Globus pallidus (tissue), 1 donor: ENCODE measurements at places on chromosomes 2 and 18.

GRCh38 chr2:10331027-10331701 lies 28.5 kb downstream of the HPCAL1 start:
- no peak for DNase-seq

GRCh38 chr2:127165539-127165935 lies 54.6 kb downstream of the CYP27C1 start:
- no peak for DNase-seq

GRCh38 chr2:31363956-31364750 lies 50.4 kb downstream of the XDH start:
- no peak for DNase-seq

DNA sequence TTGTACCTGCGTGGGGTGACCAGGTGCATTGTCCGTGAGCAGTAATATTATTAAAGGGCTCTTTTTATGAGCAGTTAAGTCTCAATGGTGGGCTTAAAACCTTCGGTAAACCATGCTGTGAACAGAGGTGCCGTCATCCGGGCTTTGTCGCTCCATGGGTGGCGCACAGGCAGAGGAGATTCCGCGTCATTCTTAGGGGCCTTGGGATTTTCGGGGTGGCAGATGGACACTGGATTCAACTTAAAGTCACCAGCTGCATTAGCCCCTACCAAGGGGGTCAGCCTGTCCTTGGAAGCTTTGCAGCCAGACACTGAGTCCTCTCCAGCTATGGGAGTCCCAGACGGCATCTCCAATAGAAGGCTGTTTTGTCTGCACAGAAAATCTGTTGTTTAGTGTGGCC lies 107.7 kb downstream of the NFATC1 start:
- no peak for DNase-seq

DNA sequence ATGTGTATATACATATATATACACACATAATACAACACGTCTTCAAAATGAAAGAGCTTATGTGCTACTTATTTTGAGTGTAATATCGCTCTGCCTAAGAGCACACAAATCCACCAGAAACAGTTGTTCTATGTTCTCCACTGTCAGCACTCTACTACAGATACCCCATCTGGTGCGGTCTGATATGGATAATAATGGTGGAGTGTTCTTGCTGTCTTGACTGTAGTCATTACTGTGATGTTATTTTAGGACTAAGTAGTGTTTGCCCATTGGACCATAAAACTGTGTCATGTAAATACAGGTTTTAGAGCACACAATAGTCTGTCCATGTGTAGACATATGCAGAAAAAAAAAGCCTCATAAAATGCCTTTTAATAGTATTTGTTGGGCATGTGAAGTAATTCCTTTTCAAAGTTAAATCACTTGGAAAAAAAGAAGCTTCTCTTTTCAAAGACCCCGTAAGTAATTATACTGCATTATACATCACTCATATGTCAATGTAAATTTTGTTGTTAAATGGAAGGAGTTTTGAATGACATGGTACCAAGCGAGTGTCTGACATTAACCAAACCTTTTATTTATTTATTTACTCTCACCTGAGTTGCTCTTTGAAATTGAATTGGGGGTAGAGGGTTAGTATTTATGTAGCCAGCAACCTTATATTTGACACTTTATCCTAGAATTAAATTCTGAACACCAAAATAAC lies 1249.2 kb upstream of the ZEB2 start:
- DNase-seq = no peak

- DNase-seq = no peak
These were observed 470.8 kb downstream of the KCNJ3 start for GRCh38 chr2:155169317-155169716.

GRCh38 chr2:27296481-27296880 lies 11.8 kb downstream of the UCN start:
- no peak for DNase-seq

- no peak for DNase-seq
These were observed 102.8 kb upstream of the MAP2 start for GRCh38 chr2:209321076-209321475.

DNA sequence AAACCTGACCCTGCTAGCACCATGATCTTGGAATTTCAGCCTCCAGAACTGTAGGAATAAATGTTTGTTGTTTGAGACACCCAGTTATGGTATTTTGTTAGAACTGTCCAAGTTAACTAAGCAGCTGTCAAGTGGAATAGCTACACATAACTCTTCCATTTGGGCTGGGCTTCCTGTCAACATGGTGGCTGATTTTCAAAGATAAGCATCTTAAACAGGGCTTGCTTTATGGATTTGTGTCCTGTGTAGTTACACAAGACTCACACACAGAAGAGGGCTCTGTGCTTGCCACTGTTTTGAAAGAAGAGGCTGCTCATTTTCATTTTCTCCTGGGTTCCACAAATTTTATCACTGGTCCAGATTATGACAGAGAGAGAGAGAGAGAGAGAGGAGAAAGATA lies 35.7 kb downstream of the GCG start:
- DNase-seq = no peak

DNA sequence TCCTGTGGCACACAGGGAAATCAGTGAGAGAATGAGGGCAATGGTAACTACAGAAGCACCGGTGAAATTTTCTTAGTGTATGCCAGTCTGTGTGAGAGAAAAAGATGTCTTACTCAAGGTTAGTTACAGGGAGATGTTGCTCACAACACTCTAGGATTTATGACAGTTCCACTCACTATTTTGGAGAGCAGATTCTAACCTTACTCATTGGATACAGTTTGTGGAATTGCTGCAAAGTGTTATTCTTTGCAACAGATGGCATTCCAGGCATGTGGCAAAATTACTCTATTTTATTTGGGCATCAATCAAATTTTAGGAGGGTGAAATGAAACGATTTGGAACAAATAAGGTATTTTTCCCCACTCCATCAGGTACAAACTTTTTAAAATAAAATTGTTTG lies 449.1 kb downstream of the PIK3C3 start:
- DNase-seq = no peak

DNA sequence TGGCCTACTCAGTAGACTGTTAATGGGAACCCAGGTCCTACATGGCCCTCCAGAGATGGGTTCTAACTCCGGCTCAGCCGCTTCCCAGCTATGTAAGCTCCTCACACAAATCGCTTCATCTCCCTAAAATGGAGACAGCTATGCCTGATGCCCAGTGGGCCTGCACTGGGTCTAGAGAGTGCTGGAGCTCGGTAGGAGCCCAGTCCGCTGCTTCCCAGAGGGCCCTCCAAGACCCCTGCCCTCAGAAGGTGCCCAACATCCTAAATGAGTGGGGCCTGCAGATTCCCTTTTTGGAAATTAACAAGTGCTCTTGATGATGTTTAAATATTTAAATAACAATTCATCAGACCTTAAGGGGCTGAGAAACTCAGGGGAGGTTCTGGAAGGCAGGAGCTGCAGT lies 47.1 kb downstream of the HS1BP3 start:
- no peak for DNase-seq

GRCh38 chr18:53536908-53537307 lies 687.6 kb downstream of the MBD2 start:
- no peak for DNase-seq

DNA sequence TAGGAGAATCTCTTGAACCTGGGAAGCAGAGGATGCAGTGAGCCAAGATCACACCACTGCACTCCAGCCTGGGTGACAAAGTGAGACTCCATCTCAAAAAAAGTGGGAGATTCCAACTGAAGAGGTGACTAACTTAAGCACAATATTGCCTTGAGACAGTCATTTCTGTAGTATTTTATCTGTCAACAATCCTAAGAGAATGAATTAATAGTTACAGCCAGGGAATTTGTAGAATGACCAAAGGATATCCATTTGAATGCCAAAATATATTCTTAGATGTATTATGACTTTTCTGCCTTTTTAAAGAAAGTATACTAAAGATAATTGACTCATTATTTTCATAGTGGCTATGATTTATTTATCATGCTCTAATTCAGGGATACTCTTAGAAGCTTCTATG lies 40.7 kb upstream of the CCDC150 start:
- no peak for DNase-seq

DNA sequence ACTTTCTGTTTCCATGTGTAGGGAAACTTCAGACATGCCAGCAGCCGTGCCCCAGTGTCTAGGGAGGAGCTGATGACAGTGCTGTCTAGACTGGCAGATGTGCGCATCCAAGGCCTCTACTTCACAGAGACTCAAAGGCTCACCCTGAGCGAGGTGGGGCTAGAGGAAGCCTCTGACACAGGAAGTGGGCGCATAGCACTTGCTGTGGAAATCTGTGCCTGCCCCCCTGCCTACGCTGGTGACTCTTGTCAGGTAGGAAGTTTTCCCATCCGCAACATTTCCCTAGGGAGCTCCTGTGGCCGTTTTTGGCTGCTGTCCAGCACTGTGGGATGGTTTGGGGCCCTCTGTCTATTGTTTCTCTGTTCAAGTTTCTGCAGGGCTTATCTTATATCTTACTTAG lies 143.1 kb upstream of the TTC39C start:
- DNase-seq = no peak
